Hematopoietic multipotent progenitor cell treated with erythropoietin and hydrocortisone succinate and interleukin-3 and kit ligand, for 15 days (in vitro differentiated cells): ENCODE measurements at places on chromosomes 12 and 14.

- peak; percentile 50 for DNase-seq
Observed at GRCh38 chr12:1204581-1205121, 213.6 kb downstream of the ERC1 start.

GRCh38 chr14:80078501-80078900 lies 132.8 kb downstream of the DIO2 start:
- no peak for DNase-seq

GRCh38 chr12:69996722-69997121 lies 171.7 kb downstream of the MYRFL start:
- no peak for DNase-seq

DNA sequence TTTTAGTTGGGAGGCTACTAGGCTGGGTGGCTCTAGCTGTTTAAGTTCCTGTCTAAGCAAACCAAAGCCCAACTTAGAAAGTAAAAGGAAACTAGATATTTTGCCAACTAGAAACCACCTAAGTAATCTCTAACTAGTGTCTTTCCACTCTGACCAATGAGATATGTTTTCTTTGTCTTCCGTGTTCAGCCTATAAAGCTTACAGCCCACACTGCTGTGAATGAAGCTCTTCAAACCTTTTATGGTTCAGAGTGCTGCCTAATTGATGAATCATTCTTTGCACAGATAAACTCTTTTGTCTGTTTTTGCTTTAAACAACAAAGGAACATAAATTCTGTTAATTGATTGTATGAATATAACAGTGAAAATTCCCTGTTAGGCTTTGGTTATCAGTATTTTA lies 66.1 kb downstream of the FUT8 start:
- no peak for DNase-seq

- DNase-seq, result no peak
Observed at GRCh38 chr12:26319511-26319910, 124.1 kb downstream of the SSPN start.

DNA sequence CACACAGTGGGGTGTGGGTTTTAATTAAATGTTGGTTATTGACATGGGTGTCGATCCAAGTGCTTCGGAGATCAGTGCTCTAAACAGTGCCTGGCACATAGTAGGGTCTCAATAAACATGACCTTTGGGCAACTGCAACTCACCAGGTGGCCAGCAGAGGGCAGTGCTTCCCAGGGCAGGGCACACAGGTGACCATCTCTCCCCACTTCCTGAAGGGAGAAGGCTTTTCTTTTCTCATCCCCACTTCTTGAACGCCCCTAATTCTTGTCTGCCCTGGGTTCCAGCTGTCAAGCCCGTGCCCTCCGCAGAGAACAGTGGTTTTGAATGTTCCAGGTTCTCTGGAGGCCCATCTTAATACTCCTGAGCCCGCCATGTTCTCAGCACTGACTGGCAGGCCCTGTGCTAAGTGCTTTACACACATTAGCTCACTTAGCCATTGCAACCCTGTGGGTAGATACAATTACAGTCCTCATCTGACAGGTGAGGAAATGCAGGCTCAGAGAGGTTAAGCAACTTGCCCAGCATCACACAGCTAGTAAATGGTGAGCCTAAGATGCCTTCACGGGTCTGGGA lies 16.3 kb downstream of the RAPGEF3 start:
- peak; percentile 81 for DNase-seq

- DNase-seq, result no peak
Observed at GRCh38 chr12:27330846-27331245, 1.8 kb upstream of the BMAL2 start.

- peak; percentile 79 for DNase-seq
Observed at GRCh38 chr12:69154585-69155363, 84.6 kb upstream of the CPSF6 start.

DNA sequence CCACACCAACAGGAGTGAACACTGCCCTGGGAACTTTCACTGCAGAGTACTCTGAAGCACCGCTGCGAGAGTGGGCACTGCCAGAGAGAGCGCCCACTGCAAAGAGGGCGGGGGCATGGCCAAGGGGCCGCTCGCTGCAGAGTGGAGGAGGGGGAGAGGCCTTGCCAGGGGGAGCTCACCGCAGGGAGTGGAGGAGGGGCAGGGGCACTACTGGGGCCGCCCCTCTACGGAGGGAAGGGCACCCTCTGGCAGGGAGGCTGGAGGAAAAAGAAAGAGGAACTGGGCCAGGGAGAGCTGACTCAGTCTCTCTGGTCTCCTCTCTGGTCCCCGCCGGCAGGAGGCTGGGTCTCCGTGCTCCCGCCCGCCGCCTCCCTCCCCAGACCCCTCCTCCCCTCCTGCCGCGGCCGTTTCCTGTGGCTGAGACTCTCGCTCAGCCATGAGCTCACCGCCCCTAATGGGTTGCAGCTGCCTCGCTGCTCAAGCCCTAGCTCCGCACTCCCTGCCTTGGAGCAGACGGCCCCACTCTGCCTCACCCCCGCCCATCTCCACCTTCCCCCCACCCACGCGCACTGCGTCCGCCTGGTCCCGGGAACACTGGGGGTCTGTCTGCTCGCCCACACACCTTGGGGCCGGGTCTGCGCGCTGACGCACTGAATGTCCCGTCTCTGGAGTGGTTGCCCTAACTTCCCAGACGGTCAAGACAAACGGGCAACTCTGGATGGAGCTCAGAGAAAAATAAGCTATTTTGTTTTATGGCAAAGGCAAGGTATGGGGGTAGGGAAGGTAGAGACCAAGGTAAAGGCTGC lies 1.3 kb downstream of the ARHGEF40 start:
- no peak for DNase-seq

- no peak for DNase-seq
Observed at GRCh38 chr12:638953-639557, 24.2 kb downstream of the NINJ2 start.

DNA sequence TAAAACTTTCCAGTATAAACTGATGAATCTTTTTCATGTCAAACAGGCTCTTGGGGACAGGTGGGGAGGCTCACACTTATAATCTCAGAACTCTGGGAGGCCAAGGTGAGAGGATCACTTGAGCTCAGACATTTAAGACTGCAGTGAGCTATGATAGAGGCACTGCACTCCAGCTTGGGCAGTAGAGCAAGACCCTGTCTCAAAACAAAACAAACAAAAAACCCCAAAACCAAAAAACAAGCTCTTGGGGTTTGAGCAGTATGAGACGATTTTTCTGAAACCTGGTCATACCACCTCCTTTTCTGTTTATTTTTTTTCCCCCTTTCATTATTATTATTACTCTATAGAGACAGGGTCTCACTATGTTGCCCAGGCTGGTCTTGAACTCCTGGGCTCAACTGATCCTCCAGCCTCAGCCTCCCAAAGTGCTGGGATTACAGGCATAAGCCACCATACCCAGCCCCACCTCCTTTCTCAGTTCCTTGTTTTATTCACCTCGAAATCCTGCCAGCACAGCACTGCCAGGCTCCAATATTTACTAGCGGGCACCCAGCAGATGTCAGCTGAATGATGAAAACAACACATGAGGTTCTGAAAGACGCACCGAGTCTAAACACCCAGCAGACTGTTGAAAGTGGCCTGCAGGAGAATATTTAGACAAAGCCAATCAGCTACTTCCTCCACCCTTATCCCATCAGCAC lies 19.5 kb upstream of the CDK17 start:
- no peak for DNase-seq

DNA sequence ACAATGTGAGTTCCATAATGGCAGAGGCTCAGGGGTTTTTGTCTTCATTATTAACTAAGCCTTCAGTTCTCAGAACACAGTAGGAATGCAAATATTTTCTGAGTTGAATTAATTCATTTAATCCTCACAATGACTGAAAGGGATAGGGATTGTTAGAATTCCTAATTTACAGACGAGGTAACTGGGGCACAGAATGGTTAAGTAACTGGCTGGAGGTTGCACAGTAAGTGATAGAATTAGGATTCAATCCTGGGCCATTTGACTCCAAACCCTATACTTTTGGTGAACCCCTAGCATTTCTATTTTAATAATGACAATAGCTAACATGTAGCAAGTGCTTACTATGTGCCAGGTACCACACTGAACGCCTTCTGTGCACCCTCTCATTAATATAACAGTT lies 163.1 kb downstream of the PPM1H start:
- DNase-seq, result no peak
